ENCODE measurements at places on chromosomes 2 and 18.

GRCh38 chr2:24635181-24635580 lies 144.1 kb downstream of the NCOA1 start:
- DNase-seq, result no peak

DNA sequence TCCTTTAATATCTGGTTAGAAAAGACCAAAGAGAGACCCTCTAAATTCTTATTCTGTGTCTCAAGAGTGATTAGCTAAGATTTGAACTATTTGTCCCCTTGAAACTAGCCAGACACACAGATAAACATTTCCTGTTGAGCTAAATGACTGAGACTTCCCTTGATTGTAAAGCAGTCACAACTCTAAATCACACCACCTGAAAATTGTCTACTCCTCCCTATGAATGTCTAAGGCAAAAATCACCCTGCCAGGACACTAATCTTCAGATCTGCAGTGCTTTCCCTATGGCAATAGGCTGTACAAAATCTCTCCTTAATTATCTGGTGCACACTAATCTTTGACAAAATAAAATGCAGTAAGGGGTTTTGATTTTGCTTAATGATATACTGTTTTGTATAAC lies 200.5 kb upstream of the GULP1 start:
- DNase-seq, result no peak

GRCh38 chr2:6841537-6842287 lies 24.0 kb downstream of the CMPK2 start:
- DNase-seq, result no peak

DNA sequence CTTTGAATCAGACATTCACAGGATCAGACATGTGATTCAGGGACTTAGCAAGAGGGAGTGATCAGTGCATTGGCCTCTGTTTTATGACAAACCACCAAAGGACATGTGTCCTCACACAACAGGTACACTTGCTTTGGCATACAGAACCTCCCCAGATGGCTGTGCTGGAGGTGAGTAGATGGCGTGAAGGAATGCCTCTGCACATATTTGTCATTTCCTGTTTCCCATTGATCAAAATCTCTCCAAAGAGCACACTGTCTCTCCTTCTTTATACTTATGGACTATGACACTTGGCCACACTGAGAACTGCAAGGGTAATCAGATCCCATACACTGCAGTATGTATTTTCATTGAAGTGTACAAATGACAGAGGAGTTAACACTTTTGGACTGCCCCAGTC lies 927.6 kb downstream of the TSN start:
- DNase-seq, result no peak

DNA sequence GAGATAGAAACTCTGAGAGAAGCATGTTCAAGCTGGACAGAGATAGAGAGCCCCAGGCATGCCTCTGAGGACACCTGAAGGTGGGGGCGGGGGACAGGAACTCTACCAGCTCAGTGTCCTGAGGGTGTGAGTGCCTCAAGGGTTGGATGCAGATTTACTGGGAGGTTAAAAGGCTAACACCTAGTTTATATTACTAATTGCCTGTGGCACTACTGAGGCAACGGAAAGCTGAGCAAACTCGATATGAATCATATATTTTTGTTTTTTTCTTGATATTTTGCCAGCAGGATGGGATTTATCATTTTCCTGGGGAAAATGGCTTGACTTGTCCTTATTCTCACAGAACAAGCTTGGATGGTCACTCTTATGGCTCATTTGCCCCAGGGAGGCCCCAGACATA lies 319.5 kb downstream of the ALK start:
- no peak for DNase-seq

Measured in astrocyte of the cerebellum (primary cell).